ENCODE measurements at places on chromosomes 7 and 10.
A peak's percentile ranks its signal among the peaks of the same experiment; 100 is the strongest.

DNA sequence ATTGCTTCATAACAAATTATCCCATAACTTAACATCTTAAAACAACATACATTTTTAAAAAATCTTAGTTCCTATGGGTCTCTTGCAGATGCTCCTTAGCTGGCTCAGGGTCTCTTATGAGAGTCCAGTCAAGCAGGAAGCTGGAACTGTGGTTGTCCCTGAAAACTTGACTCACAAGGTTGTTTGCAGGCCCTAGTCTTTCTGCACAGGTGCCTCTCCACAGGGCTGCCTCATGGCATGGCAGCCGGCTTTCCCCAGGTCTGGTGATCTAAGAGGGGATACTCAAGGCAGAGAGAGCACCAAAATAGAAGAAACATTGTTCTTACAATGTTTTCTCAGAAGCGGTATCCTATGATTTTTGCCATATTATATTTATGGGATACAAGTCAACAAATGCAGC lies 127.1 kb downstream of the CDK14 start:
- no peak for DNase-seq

DNA sequence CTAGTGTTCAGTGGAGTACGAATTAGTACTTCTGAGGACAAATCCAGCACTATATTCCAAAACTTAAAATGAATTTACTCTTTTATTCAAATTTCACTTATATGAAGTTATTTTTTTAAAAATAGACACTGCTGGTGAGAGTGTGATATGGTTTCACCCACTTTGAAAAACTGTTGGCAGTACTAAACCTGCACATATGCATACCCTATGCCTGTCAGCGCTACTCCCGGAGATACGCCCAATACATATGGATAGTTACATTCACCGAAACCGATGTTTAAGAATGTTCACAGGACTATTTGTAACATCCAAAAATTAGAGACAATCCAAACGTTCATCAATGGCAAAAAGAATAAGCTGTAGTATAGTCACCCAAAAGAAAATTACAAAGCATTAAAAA lies 69.6 kb downstream of the UBE2H start:
- DNase-seq: no peak

- no peak for DNase-seq
Observed at GRCh38 chr10:27223964-27224363, 16.6 kb downstream of the ACBD5 start.

- no peak for DNase-seq
Observed at GRCh38 chr7:1703871-1704810, 34.1 kb downstream of the ELFN1 start.

DNA sequence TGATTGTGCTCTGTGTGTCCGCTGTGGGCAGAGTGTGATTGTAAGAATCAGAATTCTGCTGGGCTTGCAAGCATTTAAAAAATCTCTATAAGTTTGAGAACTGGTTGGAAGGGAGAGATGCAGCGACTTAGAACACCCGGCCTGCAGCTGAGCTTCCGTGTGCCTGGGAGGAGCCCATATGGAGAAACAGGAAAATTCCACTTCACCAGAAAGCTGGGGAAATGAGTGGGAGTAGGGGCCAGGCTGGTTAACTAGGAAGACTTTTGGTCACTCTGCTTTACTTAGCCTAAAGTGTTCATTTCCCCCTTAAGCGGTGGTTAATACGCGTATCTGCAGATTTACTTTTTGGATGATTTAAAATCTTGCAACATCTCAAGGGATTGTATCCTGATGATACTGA lies 72.2 kb downstream of the TCF7L2 start:
- no peak for DNase-seq

- DNase-seq: no peak
Observed at GRCh38 chr7:23205909-23206767, 24.3 kb downstream of the NUP42 start.

DNA sequence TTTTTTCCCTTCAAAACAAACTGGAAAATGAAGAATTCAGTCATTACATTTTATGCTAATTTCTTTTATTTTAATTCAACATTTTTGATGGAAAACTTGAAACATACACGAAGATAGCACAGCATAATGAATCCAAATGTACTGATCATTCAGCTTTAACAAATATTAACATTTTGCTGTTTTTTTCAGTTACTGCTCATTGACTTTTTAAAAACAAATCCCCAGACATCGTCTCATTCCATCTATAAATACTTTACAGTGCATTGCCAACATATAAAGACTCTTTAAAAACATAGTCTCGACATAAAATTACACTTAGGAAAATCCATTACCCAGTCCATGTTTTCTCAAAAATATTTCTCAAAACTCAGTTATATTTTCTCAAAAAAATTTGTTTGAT lies 452.3 kb downstream of the GALNT17 start:
- DNase-seq: no peak

DNA sequence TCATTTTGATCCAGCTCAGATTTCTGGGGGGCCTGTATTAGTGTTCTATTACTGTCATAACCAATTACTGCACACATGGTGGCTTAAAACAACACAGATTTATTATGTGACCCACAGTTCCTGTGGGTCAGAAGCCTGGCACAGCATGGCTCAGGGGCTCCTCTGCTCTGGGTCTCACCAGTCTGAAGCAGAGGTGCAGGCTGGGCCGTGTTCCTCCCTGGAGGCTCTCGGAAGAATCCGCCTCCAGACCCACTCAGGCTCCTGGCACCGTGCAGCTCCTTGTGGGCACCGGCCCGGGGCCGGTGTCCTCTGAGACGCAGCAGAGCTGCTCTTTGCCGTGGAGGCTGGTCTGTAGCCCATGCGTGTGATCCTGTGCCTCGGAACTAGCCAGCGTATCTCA lies 61.5 kb downstream of the RAMP3 start:
- DNase-seq: no peak

DNA sequence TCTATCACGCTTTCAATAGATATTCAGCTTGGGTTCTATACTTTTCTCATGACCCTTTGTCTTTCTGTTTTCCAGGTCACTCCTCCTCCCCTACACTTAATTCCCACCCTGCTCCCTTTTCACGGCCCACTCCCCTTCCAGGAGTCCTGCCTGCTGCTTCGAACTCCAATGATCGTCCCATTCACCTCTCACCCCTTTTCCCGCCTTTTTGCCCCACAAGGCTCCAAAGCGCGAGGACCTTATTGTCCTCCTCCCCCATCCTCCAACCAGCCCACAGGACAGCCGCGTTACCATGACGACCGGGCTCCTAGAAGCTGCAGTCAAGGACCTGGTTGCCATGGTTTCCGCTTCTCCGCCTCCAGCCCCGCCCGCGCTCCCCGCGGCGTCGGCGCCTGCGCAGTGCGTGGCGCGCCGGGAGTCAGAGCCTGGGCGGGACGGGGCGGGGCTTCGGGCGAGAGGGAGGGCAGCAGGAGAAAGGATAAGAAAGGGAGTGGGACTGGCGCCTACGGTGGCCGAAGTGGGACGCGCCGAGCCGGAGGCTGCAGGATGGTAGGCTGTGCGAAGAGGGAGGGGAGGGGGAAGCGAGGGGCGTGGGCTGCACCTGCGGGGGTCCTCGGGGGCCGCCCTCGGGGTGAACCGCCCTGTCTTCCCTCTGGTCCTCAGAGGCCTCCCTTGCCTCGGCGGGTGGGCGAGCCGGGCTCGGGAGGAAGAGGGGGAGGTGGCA lies at the start of gene AP1S1:
TSS of gene AP1S1 (plus strand) at position 508 of the 724 bp plus-strand sequence. CDS start at position 547, 39 bp downstream.
- DNase-seq: peak; percentile 96

DNA sequence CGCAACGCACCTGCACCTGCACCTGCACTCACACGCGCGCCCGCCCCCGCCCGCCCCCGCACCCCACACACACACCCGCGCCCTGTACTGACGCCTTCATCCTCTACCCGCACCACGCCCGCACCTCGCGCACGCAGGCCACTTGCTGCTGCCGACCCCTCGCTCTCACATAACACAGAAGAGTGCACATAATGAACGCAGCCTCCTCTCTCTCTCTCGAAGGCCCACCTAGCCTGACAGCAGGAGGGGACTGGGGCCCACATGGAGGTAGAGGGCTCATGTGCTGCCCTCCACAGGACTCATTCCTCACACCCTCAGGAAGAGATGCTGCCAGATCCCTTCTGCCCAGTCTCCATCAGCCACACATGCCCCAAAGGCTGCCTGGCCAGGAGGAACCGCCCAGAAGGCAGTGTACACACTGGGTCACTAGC lies 432 bp upstream of the CAMK2B start:
- DNase-seq: no peak

DNA sequence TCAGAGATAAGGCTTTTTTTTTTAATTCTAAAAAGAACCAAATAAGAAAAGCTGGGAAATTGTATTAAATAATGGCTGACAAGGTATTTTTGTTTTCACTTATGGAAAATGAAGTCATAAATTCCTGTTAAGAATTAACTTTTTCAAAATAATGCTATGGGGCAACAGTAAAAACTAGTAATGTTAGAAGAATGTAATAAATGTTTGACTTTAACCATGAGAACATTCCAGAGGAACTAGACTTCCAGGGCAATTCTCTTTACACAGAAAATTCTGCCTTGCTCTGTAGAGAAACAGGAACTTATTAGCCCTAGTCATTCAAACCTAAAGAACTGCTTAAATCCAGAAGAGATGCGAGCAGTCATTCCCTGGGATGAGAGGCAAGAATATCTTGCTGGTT lies 571.1 kb downstream of the IPMK start:
- DNase-seq: no peak

DNA sequence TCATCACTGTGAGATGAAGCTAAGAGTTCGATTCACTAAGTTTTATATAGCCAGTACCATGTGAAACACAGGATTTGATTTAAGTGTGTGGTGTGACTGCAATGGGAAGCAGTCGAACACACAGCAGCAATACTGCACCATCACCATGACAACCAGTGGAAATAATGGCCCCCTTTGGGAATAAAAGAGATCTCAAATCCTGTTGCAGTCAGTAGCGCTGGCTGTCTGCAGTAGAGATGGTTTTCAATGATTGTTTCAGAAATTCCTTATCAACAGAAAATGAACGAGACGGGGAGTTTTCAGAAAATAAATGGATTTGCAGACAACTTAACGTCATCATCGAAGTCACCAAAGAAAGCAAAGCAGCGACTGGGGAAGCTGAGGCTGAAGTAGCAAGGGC lies 91.0 kb downstream of the PTPRE start:
- DNase-seq: no peak

DNA sequence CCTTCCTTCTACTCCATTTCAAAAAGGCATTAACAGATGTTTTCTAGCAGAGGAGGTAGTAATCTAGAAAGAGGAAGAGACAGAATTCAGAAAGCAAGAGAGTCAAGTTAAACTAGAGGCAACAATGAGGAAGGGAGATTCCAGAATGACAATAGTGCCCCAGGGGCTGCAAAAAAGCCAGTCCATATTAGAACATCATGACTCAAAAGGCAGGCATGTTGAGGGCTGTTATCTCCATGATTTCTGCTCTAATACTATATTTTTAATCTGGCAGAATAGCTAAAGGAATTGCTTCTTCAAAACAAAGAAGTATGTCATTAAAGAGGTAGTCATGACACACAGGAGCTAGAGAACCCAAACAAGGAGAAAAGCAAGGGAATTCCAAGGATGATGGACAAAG lies 599.6 kb downstream of the INHBA start:
- no peak for DNase-seq

DNA sequence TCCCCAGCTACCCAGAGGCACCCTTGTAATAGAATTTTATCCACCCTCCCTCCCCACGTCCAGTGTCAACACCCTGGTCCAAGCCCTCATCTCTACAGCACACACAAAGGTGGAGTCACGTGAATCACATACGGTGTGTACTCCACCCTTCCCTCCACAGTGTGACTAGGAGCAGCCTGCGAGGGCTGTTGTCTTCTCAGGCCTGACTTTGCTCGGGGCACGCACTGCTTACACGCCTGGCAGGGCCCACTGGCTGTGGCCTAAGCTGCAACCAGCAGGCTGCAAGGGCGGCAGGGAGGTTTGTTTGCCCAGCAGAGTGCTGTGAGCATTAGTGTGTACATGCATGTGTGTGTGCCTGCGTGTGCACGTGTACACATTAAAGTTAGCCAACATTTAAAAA lies 93.7 kb downstream of the COBL start:
- DNase-seq: no peak

GRCh38 chr7:25075459-25075858 lies 49.6 kb downstream of the CYCS start:
- DNase-seq: no peak

DNA sequence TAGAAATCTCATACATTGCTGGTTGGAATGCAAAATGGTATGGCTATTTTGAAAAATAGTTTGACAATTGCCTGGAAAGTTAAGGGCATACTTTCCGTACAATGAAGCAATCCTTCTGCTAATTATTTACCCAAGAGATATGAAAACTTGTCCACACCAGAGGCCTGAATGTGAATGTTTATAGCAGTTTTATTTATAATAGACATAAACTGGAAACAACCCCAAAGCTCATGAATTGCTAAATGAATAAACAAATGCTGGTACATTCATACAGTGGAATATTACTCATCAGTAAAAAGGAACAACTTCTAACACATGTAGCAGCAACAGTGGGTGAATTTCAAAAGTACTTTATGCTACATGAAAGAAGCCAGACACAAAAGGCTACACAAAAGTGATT lies 42.7 kb downstream of the MMRN2 start:
- DNase-seq: no peak

GRCh38 chr7:11615174-11615573 lies 216.8 kb downstream of the THSD7A start:
- no peak for DNase-seq

DNA sequence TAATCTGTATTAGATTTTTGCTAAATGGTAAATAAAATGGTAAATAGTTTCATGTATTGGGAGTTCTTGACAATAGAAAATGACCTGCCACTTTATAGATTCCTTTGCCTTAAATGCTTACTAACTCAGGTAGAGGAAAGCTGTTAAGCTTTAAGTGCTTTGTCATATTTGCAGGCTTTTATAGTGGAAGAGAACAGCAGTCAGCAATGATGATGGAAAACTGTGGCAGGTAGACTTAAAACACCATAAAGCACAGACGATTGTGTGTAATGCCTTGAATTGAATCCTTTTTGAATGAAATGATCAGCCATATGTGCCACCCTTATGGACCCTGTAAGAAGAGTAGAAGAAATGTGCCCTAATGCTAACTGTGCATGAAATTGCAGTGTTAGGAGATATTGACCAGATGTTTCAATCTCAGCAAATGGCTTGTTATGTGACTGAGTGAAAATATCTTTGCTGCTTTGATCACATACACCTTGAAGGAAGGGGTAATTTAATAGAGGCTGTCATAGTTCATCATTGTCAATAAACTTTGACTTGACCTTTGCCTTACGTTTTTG lies 230.4 kb downstream of the ADK start:
- DNase-seq: no peak

- DNase-seq: no peak
Observed at GRCh38 chr10:92923416-92923815, 75.1 kb downstream of the EXOC6 start.

GRCh38 chr10:15122477-15123030 lies 25.4 kb downstream of the RPP38 start:
- no peak for DNase-seq

DNA sequence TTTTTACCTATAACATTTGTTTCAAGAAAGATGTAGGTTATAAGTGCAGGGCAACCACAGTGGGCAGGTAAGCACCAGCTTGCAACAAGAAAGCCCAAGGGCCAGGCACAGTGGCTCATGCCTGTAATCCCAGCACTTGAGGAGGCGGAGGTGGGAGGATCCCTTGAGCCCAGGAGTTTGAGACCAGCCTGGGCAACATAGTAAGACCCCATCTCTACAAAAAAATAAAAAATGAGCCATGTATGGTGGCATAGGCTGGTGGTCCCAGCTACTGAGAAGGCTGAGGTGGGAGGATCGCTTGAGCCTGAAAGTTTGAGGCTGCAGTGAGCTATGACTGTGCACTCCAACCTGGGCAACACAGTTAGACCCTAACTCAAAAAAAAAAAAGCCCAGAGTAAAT lies 12.8 kb downstream of the BCL7B start:
- DNase-seq: no peak
